HFFc6 (cell line): ENCODE measurements at places on chromosomes 12 and 14. TPM values are rescaled to one million over a fixed set of nuclear protein-coding genes. Genes with fewer than 3 reads are reported as not detected.

DNA sequence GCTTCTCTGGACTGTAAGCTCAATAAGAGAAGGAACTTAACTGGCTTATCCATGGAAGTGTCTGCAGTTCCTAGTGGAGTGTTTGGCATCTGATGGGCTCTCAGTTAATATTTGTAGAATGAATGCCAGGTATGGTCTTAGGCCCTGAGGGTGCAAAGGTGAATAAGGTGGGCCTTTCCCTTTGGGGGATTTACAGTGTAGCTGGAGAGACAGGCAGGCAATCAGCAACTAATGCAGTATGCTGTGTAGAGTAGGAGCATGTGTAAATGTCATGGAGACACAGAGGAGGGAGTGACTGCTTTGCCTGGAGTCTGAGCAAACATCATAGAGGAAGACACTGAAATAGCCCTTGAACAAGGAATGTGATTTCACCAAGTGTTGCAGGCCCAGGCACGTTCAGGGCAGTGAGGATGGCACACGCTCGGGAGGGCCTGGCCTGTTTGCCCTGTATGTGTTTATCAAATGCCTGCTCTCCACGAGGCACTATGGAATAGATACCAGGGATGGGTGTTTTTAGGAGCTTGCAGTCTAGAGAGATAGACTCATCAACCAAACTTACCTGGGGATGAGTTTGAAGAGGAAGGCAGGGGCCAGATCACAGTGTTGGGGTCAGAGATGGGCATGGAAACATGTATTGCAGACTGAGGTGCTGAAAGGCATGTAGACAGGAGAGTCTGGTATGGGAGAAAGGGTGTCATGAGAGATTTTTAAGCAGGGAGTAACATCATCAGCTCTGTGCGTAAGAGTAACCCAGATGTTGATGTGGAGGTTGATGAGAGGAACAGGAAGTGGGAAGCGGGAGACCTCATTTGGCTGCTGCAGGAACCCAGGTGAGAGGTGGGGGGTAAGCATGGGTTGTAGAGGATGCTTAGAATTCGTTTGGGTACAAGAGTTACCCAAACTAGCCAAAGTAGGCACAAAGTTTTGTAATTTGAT is 54.1 kb downstream of the PLXNC1 start:
- H3K4me3 ChIP-seq, result no peak overlapping the region
- H3K4me1 ChIP-seq, result no peaks in the 10 kb centered on the region
- no peaks in the 10 kb centered on the region for H3K36me3 ChIP-seq
- H3K27ac ChIP-seq, result no peak overlapping the region
- peaks cover 25% of the 10 kb centered on the region for H3K27me3 ChIP-seq

- peaks cover 91% of the 10 kb centered on the region for H3K4me1 ChIP-seq
- peak overlapping the region; percentile 93 for H3K27ac ChIP-seq
- peaks cover 55% of the 10 kb centered on the region for H3K27me3 ChIP-seq
- DNase-seq, result peak; percentile 81
Observed at GRCh38 chr12:111437816-111438454, 32.2 kb downstream of the SH2B3 start.

Gene NTS
- total RNA-seq, result not detected in 2 replicates

Gene ADAMTS20
- total RNA-seq, result not detected in 3 replicates

Gene LBHD2
- not detected in 3 replicates for total RNA-seq

GRCh38 chr14:24895622-24896021 is 154.3 kb downstream of the STXBP6 start:
- H3K27me3 ChIP-seq, result 0 out of 2 replicates have a peak, but pooled peaks cover 3% of the 10 kb centered on the region
- H3K4me1 ChIP-seq, result peaks cover 20% of the 10 kb centered on the region
- H3K27ac ChIP-seq, result no peak overlapping the region
- H3K4me3 ChIP-seq, result peak overlapping the region; percentile 76; the same call in 1 of the 2 replicates
- H3K36me3 ChIP-seq, result peaks cover 9% of the 10 kb centered on the region
- no peak for DNase-seq

Gene JDP2
- 52.0 to 70.8 TPM (median 59.7 TPM) in 3 replicates for total RNA-seq

Gene ACSS3
- total RNA-seq, result 0.50 to 1.1 TPM (median 0.93 TPM) in 3 replicates

Gene DUSP16
- total RNA-seq, result 5.5 to 7.3 TPM (median 5.7 TPM) in 3 replicates

DNA sequence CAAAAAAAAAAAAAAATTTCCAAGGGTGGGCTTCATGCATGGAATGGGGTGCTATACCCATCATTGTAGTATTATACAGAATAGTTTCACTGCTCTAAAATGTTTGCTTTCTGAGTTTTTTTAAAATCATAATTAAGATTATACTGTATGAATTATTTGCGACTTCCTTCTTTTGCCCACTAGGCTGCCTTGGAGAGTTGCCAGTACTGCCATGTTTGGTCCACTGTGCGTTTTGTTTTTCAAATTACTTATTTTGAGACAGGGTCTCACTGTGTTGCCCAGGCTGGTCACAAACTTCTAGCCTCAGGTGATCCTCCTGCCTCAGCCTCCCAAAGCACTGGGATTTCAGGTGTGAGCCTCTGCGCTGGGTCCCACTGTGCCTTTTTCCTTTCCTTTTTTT is 19.9 kb downstream of the PLBD2 start:
- no peak for DNase-seq
- peaks cover 10% of the 10 kb centered on the region for H3K36me3 ChIP-seq
- H3K27me3 ChIP-seq, result no peaks in the 10 kb centered on the region

Gene RAD51B
- total RNA-seq, result 10.2 to 12.4 TPM (median 10.5 TPM) in 3 replicates

- no peaks in the 10 kb centered on the region for H3K36me3 ChIP-seq
- DNase-seq, result no peak
- H3K27ac ChIP-seq, result no peak overlapping the region
- peaks cover 2% of the 10 kb centered on the region; the same call in 1 of the 2 replicates for H3K27me3 ChIP-seq
Observed at GRCh38 chr12:49225576-49226166, 36.8 kb upstream of the TUBA1A start.

Gene CCDC197
- total RNA-seq, result not detected in 3 replicates

Gene TAS2R30
- total RNA-seq, result 0.19 to 0.59 TPM (median 0.46 TPM) in 3 replicates

- H3K27ac ChIP-seq, result no peak overlapping the region
- H3K4me3 ChIP-seq, result no peak overlapping the region
- H3K4me1 ChIP-seq, result peaks cover 3% of the 10 kb centered on the region
- DNase-seq, result no peak
Observed at GRCh38 chr14:105204206-105204930, 23.3 kb upstream of the NUDT14 start.

DNA sequence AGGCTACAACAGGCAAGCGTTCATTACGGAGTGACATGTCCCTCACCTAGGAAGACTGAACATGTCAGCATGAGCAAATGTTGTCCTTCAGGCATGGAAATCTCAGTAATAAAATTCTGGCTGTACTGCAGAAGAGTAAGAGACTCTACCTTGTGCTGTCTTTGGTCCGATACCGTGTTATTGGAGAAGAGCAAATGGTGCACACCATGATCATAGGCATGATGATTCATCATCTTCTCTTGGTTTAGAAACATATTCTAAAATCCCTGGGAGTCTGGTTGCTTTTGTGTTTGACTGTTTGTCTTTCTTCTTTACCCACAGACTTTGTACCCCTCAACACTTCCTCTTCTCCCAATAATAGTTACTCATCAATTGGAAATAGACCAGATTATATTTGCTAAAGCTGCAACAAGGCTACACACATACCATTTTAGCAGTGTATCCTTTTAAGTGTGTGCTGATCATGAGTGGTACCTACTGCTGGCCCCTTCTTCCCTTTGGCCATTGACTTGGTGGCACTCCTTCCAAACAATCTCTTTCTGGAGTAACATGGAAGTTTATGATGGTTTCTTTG is 93.5 kb downstream of the RTN1 start:
- no peaks in the 10 kb centered on the region for H3K4me1 ChIP-seq
- DNase-seq, result no peak
- no peaks in the 10 kb centered on the region for H3K27me3 ChIP-seq

- no peak overlapping the region for H3K4me3 ChIP-seq
- no peak for DNase-seq
- H3K4me1 ChIP-seq, result peaks cover 9% of the 10 kb centered on the region
- peaks cover 11% of the 10 kb centered on the region for H3K27me3 ChIP-seq
- H3K27ac ChIP-seq, result no peak overlapping the region
- no peaks in the 10 kb centered on the region for H3K36me3 ChIP-seq
Observed at GRCh38 chr12:76962099-76962498, 83.3 kb upstream of the CSRP2 start.

DNA sequence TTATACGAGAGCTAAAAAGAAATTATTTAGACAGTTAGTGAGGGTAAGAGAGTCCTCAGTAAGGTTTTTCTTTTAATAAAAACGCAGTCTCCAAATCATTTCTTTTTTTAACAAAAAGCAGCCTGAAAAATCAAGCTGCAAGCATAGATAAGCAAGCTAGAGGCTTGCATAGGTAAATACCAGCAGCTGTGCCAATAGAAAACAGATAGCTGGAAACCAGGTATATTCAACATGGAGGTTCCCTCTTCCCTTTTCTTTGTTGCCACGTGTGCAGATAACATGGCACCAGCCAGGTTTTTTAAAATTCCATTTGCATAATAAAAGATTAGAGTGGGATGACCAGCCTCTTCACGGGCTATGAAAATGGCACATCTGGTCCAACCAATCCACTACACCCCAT is 6.1 kb upstream of the PRKAB1 start:
- no peak for DNase-seq
- peaks cover 10% of the 10 kb centered on the region for H3K27me3 ChIP-seq
- no peaks in the 10 kb centered on the region for H3K36me3 ChIP-seq
- H3K27ac ChIP-seq, result no peak overlapping the region

Gene CDCA3
- total RNA-seq, result 25.2 to 59.3 TPM (median 49.7 TPM) in 3 replicates

DNA sequence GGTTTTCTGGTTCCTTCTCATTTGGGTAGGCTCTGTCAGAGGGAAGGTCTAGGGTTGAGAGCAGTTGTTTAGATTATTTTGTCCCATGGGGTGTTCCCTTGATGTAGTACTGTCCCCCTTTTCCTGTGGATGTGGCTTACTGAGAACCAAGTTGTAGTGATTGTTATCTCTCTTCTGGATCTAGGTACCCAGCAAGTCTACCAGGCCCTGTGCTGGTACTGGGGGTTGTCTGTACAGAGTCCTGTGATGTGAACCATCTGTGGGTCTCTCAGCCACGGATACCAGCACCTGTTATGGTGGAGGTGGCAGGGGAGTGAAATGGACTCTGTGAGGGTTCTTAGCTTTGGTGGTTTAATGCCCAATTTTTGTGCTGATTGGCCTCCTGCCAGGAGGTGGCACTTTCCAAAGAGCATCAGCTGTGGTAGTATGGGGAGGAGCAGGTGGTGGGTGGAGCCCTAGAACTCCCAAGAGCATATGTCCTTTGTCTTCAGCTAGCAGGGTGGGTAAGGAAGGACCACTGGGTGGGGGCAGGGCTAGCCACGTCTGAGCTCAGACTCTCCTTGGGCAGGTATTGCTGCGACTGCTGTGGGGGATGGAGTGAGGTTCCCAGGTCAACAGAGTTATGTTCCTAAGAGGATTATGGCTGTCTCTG is 179.3 kb upstream of the BTG1 start:
- H3K27ac ChIP-seq, result no peak overlapping the region
- H3K4me1 ChIP-seq, result no peaks in the 10 kb centered on the region
- H3K27me3 ChIP-seq, result no peaks in the 10 kb centered on the region; the same call in 1 of the 2 replicates
- H3K36me3 ChIP-seq, result no peaks in the 10 kb centered on the region
- no peak for DNase-seq
- H3K4me3 ChIP-seq, result no peak overlapping the region

Gene MUCL1
- total RNA-seq, result not detected in 3 replicates

DNA sequence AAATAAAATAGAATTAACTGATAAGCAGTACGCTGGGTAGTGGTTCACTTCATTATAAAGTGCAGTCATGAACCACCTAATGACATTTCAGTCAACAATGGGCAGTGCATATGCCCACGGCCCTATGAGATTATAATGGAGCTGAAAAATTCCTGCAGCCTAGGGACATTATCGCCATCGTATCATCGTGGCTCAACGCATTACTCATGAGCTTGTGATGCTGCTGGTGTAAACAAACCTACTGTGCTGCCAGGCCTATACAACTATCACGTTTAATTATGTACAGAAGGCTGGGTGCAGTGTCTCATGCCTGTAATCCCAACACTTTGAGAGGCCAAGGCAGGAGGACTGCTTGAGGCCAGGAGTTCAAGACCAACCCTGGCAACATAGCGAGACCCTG is 62.3 kb upstream of the TMEM263 start:
- peak; percentile 43 for DNase-seq
- H3K27me3 ChIP-seq, result peaks cover 3% of the 10 kb centered on the region; the same call in 1 of the 2 replicates
- no peak overlapping the region for H3K4me3 ChIP-seq
- no peaks in the 10 kb centered on the region; the same call in 1 of the 2 replicates for H3K36me3 ChIP-seq
- peaks cover 15% of the 10 kb centered on the region for H3K4me1 ChIP-seq
- H3K27ac ChIP-seq, result no peak overlapping the region

Gene CPM
- total RNA-seq, result 2.3 to 3.5 TPM (median 3.2 TPM) in 3 replicates

- H3K4me1 ChIP-seq, result peaks cover 41% of the 10 kb centered on the region
- peak; percentile 29 for DNase-seq
- H3K36me3 ChIP-seq, result peaks cover 20% of the 10 kb centered on the region
- H3K27me3 ChIP-seq, result no peaks in the 10 kb centered on the region; the same call in 1 of the 2 replicates
- H3K27ac ChIP-seq, result no peak overlapping the region
Observed at GRCh38 chr12:6607751-6608591, 792 bp upstream of the CHD4 start.

Gene DDX11
- total RNA-seq, result 16.6 and 22.3 TPM in 2 replicates

GRCh38 chr12:43284486-43285158 is 267.4 kb downstream of the ADAMTS20 start:
- no peaks in the 10 kb centered on the region for H3K27me3 ChIP-seq
- peak overlapping the region; percentile 65; the same call in 1 of the 2 replicates for H3K4me3 ChIP-seq
- H3K27ac ChIP-seq, result peak overlapping the region; percentile 71
- peaks cover 45% of the 10 kb centered on the region for H3K4me1 ChIP-seq
- no peak for DNase-seq

- H3K4me1 ChIP-seq, result peaks cover 6% of the 10 kb centered on the region
- no peak overlapping the region for H3K27ac ChIP-seq
- no peaks in the 10 kb centered on the region for H3K36me3 ChIP-seq
Observed at GRCh38 chr12:3882896-3883564, 9.8 kb upstream of the PARP11 start.
